Ecto neural progenitor cell (in vitro differentiated cells): ENCODE measurements at places on chromosomes 1 and 21.

GRCh38 chr1:199976496-199977144, 50.9 kb upstream of the NR5A2 start:
- DNase-seq: no peak

DNA sequence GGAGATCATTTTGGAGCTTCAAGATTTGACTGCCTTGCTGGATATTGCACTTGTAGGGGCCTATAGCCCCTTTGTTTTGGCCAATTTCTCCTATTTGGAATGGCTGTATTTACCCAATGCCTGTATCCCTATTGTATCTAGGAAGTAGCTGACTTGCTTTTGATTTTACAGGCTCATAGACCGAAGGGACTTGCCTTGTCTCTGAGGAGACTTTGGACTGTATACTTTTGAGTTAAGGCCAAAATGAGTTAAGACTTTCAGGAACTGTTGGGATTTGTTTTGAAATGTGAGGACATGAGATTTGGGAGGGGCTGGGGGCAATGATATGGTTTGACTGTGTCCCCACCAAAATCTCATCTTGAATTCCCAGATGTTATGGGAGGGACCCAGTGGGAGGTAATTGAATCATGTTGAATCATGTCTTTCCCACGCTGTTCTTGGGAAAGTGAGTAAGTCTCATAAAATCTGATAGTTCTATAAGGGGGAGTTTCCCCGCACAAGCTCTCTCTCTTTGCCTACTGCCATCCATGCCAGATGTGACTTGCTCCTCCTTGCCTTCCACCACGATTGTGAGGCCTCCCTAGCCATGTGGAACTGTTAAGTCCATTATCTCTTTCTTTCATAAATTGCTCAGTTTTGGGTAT, 276.1 kb downstream of the LMX1A start:
- no peak for DNase-seq

GRCh38 chr1:73593364-73593763, 604.6 kb downstream of the LRRIQ3 start:
- no peak for DNase-seq

- DNase-seq: peak; percentile 60
Observed at GRCh38 chr1:233328142-233328921, 808 bp downstream of the MAP3K21 start.

DNA sequence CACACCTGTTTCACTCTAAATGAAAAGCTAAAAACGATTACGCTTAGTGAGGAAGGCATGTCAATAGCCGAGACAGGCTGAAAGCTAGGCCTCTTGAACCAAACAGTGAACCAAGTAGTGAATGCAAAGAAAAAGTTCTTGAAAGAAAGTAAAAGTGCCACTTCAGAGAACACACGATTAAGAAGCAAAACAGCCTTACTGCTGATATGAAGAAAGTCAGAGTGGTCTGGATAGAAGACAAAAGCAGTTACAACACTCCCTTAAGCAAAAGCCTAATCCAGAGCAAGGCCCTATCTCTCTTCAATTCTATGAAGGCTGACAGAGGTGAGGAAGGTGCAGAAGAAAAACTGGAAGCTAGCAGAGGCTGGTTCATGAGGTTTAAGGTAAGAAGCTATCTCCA, 130.7 kb downstream of the SIPA1L2 start:
- no peak for DNase-seq

DNA sequence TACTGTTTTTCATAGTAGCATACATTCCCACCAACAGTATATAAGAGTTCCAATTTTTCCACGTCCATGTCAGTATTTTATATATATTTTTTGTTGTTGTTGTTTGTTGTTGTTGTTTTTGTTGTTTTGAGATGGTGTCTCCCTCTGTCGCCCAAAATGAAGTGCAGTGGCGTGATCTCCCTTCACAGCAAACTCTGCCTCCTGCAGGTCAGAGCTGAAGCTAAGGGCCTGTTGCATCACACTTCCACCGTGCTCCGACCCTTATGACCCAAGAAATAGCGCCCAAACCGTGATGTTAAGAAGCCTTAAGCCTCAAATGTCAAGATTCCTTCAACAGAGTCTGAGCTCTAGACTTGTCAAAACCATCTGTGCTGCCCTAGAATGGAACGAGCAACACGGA, 2032.3 kb downstream of the MRPL39 start:
- DNase-seq: no peak

GRCh38 chr1:173913111-173913510, 4.0 kb downstream of the SERPINC1 start:
- DNase-seq: no peak

GRCh38 chr21:29261555-29262540, 36.9 kb upstream of the BACH1 start:
- no peak for DNase-seq

- DNase-seq: peak; percentile 25
Observed at GRCh38 chr1:153429266-153430165, 13.2 kb downstream of the S100A7A start.

- no peak for DNase-seq
Observed at GRCh38 chr21:37071561-37072273, 1.2 kb downstream of the PIGP start.

GRCh38 chr1:167674156-167674555, 44.1 kb downstream of the RCSD1 start:
- no peak for DNase-seq

DNA sequence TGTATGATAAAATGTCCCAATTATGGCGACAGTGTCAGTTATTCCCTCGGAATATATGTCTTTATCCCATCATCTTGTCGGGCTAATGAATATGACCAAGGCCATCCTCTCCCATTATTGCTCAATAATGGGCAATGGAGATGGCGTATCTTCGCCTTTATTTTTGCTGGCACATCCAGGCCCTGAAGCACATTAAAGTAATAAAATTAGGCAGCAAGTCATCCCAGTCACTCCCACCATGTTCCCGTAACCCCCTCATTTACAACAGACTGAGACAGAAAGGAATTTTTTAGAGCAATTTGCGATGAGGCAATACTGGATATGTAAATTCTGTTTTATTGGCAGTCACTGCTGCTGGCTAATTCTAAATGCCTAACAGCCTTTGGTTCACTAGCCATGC, 35.3 kb downstream of the CLIC6 start:
- no peak for DNase-seq

- no peak for DNase-seq
Observed at GRCh38 chr1:158212320-158212719, 31.6 kb downstream of the CD1D start.

- no peak for DNase-seq
Observed at GRCh38 chr1:184792450-184792969, 37.9 kb upstream of the EDEM3 start.

GRCh38 chr1:78839704-78840277, 166.7 kb downstream of the ADGRL4 start:
- DNase-seq: no peak

GRCh38 chr21:17514124-17514845, 1.4 kb downstream of the CXADR start:
- no peak for DNase-seq

DNA sequence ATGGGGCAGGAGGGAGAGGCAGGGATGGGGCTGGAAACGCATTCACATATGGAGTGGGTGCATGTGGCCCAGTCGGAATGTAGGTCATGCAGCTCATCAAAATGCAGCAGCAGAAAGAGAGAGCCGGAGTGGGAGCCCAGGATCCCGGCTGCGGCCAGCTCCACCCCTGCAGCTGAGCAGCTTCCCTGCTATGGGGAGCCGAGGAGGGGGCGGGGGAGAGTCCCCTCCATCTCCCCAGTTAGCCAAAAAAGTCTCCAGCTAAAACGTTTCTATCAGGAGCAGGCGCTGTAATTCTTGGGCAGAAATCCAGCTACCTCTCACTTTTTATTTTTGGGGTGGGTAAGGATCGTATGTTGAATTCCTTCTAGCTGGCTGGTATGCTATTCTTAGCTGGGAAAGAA, 39.7 kb downstream of the MRPL37 start:
- no peak for DNase-seq

- peak; percentile 55 for DNase-seq
Observed at GRCh38 chr1:181423301-181423918, 59.9 kb upstream of the CACNA1E start.

GRCh38 chr1:110554871-110555801, 36.2 kb upstream of the KCNA10 start:
- DNase-seq: peak; percentile 85

DNA sequence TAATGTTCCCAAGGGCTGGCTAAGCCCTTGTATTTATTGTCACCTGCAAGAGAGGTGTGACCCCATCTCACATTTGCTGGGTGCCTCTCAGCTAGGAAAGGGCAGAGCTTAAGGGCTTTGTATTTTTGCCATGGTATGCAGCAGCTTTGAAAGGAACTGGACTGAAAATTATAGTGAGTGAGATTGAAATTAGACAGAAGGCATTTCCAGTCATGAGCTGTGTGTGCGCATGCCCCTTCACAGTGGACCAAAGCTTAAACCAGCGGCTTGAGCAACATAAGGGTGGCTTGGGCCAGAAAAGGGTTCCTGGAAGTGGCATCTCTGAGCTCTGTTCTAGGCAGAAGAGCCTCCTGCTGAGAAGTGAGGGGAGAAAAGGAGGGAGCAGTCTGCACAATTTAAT, 19.8 kb downstream of the MYOG start:
- DNase-seq: no peak

DNA sequence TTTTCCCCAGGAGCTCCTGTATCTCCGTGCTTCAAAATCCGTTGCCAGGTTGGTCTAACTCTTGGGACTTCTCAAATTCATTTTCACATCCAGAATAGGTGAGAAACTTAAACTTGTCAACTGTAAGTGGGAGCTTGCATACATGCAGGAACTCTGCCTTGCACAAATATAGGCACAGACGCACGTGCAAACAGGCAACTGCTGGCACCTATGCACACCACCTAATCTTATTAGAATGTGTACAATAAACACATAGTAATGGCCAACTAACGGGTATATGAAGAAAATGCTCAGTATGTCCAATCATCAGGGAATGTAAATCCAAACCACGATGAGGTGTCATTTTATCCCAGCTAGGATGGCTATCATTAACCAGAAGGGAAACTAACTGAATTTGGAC, 22.6 kb upstream of the FCGR2A start:
- no peak for DNase-seq
